ENCODE measurements at places on chromosomes 12 and 14.
A peak's percentile ranks its signal among the peaks of the same experiment; 100 is the strongest.

- peak; percentile 5 for DNase-seq
These were observed at the start of gene DIO2 for GRCh38 chr14:80211153-80212022. TSS of gene DIO2 (minus strand) at chr14:80211504. CDS start at chr14:80211472, 32 bp downstream.

DNA sequence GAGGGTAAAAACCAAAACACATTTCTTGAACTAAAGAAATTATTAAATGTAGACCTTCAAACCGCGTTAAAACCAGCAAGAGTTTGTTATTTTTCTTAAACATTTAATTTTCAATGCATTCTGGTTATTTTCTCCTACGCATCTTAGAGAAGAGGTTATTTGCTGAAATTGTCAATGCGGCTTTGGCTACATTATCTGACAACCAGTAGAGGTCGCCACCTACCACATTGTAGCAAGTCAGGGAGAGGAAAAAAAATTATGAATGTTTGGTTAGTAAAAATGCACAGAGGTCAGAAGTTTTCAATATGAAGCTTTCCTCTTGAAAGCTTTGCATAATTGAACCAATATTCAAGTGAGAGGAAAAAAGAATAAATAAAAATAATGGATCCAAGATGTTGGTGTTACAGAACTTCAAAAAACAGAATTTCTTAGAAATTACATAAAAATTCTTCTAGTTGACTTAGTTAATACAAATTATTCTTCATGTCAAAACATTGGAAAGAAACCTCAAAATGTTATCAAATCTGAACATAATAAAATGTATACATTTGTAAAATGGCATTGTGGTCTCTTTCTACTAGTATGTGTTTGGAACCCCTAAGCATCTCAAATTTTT, 159.4 kb upstream of the TMTC2 start:
- DNase-seq = peak; percentile 37

GRCh38 chr12:82522285-82522684, 164.0 kb downstream of the METTL25 start:
- no peak for DNase-seq

DNA sequence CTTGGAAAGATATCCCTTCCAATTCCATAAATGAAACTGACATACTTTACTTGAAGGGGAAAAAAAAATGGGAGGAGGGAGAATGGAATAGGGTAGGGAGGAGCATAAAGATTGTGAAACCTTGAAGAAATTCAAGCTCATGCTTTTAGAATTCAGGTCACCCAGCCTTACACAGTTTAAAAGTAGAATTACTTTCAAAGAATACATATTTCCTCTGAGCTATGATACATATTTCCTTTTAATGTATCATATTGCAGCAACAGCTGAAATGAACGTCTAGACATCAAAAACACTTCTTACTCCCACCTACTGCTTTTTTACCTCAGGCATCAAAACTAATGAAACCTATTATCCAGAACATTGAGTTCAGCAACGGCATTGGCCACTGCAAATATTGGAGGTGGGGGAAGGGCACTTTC, 156.0 kb downstream of the MED13L start:
- no peak for DNase-seq

DNA sequence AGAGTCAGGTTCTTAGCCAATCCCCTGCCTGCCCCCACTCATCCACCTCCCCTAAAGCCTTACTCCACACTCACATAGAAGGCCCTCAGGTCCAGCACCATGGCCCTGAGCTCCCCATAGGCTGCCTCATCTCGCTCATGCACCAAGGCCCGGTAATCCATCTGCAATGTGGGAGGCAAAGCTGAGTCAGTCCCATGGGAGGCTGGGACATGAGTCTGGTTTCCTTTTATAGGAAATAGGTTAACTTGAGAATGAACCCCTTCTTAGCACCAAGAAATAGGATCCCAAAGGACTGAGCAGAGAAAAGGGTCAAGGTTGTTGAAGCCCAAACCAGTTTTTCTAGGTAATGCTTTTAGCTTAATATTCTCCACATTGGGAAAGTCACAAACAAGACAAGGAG, 2.1 kb upstream of the EMC9 start:
- no peak for DNase-seq

DNA sequence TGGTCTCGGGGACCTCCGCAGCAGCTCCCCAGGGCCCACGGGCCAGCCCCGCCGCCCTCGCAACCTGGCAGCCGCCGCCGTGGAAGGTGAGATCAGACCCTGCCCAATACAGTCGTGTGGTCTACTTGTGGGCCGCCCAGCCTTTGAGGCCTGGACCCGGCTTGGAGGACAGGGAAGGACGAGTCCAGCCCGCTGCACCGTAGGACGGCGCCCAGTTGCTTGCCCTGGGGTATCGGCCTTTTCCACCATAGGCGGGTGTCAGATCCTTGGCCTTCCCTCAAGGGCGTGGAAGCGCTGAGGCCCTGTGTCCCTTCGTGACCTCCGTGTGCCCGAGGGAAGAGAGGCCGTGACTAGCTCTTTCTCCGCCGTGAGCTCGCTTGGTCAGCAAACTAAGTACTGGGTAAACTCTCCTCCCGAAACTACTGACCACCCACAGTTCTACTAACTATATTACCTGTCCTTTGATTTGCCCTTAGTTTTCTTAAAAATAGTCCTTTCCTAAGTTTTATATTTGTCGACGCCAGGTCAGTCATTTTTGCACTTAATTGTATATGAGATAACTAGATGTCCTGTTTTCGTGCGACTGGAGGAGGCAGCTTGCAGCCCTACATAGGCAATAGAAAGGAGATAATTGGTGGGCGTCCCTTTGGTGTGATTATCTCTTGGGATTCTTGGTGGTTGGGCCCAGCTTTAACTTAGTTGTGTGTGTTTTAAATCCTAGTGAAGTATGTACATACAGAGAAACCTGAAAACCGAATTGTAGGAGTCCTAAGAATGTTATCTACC, 757 bp downstream of the SLC25A3 start:
- DNase-seq = no peak

- DNase-seq = no peak
These were observed 27.7 kb downstream of the FUT8 start for GRCh38 chr14:65440230-65440629.

GRCh38 chr14:74799765-74800164, 36.6 kb downstream of the YLPM1 start:
- no peak for DNase-seq

Measured in iPS-NIHi11 (cell line).